ENCODE measurements at places on chromosomes 11 and 22. TPM values are rescaled to one million over a fixed set of nuclear protein-coding genes. Genes with fewer than 3 reads are reported as not detected.
A peak's percentile ranks its signal among the peaks of the same experiment; 100 is the strongest.

DNA sequence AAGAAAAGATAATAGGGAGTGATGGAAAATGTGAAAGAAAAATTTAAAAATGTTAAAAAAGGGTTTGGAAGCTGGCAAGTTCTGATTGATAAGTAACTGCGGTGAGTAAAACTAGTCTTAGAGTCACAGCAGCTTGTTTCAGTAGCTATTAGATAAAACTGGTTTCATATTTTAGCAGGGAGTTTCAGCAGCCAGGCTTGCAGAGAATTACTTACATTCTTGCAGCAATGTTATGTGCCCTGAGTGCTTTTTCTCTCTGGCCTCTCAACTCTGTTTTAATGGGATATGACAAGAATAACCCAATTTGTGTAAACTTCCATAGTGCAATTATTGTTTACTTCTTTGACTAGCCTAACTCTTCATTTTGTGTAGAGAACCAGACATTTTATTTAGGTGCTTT lies 33.6 kb downstream of the PPME1 start:
- DNase-seq: no peak

DNA sequence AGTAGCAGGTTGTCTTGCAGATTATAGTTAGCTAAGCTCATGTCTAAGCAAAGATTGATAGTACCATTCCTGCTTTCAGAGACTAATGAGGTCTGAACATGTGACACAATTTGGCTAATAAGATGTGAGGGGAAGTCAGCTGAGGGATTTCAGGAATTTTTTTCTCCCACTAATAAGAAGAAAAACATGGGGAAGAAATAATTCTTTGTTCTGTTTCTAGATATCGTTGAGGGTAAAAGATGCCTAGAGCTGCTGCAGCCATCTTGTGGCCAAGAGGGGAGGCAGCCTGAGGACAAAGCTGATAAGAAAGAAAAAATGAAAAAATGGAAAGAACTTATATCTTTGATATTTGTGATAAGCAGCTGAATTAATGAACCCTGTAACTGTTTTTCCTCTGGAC lies 1334.4 kb downstream of the LRRC4C start:
- no peak for DNase-seq

- no peak for DNase-seq
Observed at GRCh38 chr11:120424970-120425332, 86.6 kb upstream of the GRIK4 start.

DNA sequence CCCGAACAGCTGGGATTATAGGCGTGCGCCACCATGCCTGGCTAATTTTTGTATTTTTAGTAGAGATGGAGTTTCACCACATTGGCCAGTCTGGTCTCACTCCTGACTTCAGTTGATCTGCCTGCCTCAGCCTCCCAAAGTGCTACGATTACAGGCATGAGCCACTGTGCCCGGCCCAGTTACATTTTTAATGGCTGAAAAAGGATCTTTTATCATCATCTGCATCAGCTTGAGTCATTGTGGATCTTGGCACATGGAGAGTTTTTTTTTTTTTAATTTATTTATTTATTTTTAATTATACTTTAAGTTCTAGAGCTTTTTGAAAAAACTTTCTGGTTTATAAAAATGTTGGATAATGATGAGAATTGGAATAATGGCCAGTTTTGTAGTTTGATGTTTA lies 8.6 kb downstream of the IGHMBP2 start:
- DNase-seq: no peak

GRCh38 chr22:43531651-43532050 lies 119.8 kb downstream of the MPPED1 start:
- no peak for DNase-seq

DNA sequence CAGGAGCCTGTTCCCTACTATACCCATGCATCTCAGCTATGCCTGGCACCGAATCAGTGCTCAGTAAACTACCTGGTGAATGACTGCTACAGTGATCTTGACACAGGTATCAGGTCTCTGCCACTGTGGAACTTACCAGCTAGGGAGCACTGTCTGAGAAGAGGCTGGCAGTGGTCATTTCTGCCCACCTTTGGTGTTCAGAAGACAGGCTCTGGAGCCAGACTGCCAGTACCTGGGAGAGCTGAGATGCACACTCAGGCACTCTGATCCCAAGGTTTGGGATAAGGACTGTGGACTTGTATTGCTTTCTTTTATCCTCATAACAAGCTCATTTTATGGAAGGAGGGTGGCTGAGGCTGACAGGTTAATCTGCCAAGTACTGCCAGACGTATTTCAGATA lies 52.7 kb downstream of the SYN3 start:
- no peak for DNase-seq

DNA sequence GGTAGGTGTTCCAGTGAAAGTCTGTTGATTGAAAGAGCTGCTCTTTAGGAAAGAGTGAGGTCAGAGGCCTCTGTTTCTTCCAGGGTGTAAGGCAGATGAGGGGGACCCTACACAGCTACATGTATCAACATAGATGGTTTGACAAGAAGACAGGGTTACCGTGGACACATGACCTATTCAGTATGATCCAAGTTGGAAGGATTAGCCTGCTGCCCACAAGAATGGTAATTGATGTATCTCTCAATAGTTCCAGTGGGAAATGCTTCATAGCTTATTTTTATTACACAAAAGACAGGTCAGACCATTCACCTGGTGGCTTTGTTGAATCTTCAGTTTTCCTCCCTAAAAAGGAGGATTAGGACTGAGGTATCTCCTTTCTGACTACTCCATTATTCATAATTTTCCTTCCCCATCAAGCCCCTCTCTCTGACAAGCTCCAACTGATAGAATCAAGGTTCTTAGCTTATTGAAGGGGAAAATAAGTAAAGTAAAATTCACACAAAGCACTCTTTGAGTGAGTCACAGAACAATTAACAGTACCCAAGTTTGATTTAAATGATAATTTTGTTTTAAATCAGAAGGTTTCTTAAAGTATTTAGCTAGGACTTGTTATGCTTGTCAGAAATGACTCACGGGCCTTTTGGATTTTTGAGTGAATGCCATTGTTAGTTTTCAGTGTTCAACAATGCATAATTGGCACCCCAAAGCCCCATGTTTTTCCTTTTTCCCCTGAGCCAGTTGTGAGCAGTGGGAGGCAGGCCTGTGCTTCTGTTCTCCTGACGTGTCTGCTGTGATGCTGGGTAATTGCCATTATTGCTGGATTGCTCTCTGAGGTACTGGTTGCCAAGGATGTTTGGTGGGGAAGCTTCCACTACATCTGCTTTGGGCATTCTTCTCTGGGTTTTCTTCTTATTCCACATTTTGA lies 373.2 kb downstream of the DDX10 start:
- DNase-seq: no peak

DNA sequence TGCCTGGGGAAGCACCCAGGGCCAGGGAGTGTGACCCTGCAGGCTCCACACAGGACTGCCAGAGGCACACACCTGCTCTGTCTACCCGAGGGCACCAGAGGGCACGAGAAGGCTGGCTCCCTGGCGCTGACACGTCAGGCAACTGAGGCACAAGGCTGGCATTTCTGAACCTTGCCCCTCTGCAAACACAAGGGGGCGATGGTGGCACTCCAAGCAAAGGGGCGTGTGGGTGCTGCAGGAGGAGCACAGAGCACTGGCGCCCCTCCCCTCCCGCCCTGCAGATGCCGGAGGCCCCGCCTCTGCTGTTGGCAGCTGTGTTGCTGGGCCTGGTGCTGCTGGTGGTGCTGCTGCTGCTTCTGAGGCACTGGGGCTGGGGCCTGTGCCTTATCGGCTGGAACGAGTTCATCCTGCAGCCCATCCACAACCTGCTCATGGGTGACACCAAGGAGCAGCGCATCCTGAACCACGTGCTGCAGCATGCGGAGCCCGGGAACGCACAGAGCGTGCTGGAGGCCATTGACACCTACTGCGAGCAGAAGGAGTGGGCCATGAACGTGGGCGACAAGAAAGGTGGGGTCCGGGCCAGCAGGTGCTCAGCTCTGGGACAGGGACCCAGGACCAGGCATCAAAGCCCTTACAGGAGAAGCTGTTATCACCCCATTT lies 20.8 kb upstream of the TXNRD2 start:
- DNase-seq: peak; percentile 79

DNA sequence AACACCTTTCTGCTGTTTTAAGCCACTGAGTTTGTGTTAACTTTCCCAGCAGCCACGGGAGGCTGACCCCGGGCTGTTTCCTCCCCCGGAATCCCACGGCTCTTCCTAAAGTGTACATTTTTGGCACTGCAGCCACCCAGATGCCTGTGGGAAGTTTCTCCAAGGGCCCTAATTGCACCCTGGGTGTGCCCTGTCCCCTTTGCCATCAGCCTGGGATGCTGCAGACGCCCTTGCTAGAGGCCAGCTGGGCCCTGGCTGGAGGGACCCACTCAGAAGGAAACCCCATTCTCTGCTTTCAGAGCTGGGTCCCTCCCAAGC lies 883.3 kb downstream of the BRD1 start:
- no peak for DNase-seq

DNA sequence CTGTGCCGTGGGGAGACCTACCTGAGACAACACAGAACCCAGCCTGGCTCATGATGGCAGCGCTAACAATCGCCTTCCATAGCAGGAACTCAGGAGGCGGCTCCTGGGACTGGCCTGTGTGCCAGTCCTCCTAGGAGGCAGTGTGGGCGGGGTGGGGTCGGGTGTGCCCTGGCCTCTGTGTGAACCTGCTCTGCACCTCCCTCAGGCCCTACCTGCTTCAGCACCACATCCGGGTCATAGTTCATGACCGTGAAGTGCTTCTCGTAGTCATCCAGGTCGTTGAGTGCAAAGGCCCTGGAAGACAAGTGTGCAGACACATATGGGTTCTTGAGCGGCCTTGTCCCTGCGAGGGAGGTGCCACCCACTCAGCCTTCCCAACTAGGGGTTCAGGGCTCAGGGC lies 15.3 kb downstream of the TTLL12 start:
- DNase-seq: no peak

- no peak for DNase-seq
Observed at GRCh38 chr11:64409707-64410403, 50.9 kb downstream of the RPS6KA4 start.

DNA sequence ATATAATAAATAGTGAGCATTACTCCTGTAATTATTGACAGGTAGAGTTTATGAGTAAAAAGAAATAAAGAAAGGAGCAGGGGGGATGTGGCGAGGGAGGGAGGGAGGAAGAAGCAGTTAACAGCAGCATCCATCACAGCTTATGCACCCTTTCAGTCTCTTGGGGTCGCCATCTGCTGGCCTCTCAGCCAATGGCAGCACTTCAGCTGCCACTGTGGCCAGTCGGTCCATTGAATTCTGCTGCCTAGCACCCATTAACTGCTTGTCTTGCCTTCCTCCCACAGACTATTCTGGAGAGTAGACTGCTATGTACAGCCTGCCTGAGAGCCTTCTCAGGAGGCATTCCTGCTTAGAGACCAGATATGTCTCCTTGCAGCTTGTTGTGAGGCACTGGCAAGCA lies 388.3 kb downstream of the TENM4 start:
- DNase-seq: no peak

DNA sequence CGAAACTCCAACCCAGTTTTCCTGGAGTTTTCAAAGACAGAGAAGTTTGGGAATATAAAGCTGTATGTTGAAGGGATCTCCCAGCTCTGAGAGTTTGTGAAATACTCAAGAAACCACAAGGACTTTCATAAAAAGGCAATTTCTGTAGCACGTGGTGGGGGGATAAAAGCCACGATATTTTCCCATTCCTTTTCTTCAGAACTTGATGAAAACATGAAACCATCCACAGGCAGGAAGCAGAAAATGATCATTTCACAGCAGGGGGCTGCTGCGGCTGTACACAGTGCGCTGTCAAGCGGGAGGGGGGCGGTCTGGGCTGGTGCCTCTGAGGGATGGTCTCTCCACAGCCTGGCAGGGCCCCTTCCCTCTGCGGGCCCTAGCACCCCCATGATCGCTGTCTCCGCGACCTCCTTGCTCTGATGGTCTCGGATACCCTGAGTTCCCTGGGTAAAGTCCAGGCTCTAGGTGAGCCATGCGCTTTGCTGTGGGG lies 423.2 kb downstream of the MN1 start:
- no peak for DNase-seq

GRCh38 chr11:69536406-69536805 lies 54.9 kb downstream of the LINC01488 start:
- DNase-seq: no peak

DNA sequence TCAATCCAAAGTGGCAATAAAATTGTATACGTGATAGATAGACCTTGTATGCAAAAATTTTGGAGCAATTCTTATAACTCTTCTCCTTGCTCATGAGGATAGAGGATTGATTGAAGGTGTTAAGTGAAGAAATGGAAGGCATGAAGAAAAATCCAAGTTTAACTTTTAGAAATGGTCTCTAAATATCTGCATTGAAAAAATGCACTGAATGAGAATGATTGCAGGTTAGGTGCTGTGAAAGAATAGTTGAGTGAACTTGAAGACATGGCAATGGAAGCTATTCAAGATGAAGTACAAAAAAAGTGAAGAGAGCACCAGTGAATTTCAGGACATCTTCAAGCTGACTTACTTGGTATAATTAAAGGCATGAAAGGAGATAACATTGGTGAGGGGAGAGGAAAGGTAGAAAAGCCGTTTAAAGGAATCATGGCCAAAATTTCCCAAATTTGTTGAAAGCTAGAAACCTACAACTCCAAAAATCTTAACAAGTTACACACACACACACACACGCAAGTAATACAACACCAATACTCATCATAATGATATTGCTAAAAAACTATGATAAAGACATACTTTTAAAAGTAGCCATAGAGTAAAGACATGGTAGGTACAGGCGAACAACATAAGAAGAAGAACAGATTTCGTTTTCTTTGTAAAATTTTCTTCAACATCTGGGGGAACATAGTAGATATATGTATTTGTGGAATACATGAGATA lies 96.3 kb downstream of the GGTLC2 start:
- no peak for DNase-seq

DNA sequence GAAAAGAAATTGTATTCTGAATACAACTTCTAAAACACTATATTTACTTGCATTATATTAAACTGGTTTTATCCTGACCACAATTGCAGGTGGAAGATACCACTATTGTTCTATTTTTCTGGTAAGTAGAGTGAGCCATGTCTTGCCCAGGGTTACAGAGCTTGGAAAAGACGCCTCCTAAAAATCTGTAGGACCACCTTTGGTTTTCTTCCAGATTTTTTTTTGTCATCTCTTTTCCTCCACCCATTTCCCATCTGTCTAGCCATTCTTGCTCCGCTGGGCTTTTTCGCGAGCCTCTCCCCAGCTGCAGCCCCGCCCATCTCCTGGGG lies 294 bp upstream of the MTMR3 start:
- no peak for DNase-seq

GRCh38 chr11:32487270-32487669 lies 51.9 kb upstream of the WT1 start:
- DNase-seq: peak; percentile 13

FIBIN gene
- total RNA-seq: not detected

OR5B21 gene
- total RNA-seq: not detected

RAB38 gene
- total RNA-seq: 15.1 TPM

GVQW3 gene
- total RNA-seq: 4.7 TPM

ZDHHC13 gene
- 21.8 TPM for total RNA-seq

APOBEC3A gene
- not detected for total RNA-seq

OR2D2 gene
- total RNA-seq: 0.20 TPM

TCN1 gene
- 1.7 TPM for total RNA-seq

SLC5A12 gene
- total RNA-seq: not detected

CDON gene
- 16.9 TPM for total RNA-seq

All from HCT116 (cell line).